Neural crest cell (in vitro differentiated cells): ENCODE measurements at places on chromosomes 4 and X.

- no peak for DNase-seq
These were observed 1.4 kb downstream of the C4orf36 start for GRCh38 chr4:86890790-86891189.

GRCh38 chr4:57905965-57906364, 795.8 kb upstream of the IGFBP7 start:
- no peak for DNase-seq

- no peak for DNase-seq
These were observed 22.8 kb downstream of the NDST4 start for GRCh38 chr4:115090483-115091075.

DNA sequence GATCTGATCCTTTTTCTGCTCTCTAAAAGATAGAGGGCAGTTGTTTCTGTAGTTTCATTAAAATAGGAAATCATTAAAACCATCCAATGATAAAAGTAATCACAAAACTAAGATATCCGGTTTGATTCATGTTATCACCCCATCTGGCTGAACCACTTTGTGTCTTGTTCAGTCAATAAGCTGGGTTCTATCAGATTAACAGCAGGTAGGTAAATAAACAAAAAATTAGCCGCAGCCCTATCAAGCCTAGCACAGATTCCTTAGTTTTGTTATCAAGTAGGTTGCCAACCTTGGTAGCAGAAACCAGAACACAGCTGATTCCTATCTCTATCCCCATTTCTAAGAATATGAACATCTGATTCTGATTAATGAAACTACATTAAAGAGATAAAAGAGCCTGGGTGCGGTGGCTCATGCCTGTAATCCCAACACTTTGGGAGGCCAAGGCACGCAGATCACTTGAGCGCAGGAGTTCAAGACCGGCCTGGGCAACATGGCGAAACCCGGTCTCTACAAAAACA, 118.6 kb upstream of the PLAC1 start:
- no peak for DNase-seq

DNA sequence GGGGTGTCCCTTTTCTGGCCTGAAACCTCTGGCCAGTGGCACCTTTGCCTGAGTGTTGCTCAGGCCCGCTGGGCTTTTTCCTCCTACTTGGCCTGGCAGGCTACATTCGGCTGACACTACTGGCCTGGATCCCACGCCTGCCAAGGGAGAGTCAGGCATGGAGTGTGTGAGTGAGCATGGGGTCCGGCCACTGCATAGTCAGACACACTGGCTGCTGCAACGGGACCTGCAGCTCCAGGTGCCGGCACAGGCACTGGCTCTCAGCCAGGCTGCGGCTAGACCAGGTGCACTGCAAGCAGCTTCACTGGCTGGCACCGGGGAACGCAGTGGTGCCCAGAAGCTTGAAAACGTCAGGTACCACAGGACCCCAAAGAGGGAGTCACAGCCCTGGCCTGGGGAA, 434.9 kb downstream of the ARHGAP24 start:
- DNase-seq: no peak

DNA sequence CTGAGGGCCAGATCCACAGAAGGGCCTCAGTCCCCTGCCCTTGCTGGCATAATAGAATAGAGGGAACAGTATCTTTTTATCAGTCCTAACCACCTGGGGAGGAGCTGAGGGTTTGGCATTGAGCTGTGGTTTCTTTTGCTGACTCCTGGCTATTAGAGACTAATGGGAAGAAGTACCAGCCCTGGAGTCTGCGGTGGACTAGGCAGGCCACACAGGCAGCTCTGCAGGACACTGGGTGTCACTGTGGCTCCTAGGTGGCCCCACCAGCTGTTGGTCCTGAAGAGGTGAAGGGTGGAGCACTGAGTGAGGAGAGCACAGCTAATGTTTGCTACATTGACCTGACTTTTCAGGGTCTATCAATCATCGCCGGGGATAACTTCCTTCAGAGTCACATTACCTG, 52.8 kb upstream of the GPC4 start:
- DNase-seq: no peak

DNA sequence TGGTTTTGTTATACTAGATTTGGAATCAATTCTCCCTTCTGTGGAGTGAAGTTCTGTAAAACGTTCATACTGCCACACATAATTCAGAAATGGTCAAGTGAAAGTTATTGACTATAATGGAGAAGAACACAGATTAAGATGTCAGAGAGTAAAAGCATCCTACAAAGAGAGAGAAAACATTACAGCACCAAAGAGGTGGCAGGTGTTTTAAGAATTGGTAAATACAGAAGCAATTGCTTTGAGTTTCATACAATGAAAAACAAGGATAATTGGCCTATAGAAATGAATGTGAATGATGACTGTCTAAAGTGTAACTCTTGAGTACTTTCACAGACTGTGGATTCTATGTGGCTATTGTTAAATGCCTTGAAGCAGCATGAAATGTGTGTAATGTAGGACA, 435.6 kb upstream of the SMIM31 start:
- no peak for DNase-seq

GRCh38 chr4:11053601-11054220, 369.1 kb upstream of the CLNK start:
- no peak for DNase-seq
